ENCODE measurements at places on chromosomes 3 and 15.

DNA sequence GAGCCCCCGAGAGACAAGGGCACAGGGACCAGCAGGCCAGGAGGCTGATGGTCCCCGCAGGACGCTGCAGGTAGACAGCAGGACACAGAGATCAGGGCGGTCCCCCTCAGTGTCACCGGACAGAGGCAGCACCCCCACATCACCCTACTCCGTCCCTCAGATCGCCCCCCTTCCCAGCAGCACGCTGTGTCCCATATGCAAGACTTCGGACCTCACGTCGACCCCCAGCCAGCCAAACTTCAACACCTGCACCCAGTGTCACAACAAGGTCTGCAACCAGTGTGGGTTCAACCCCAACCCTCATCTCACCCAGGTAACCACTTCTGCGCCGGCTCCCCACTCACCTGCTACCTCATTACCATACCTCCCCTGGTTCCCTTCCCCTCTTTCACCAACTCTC, 49.1 kb upstream of the APEH start:
- no peak for DNase-seq

DNA sequence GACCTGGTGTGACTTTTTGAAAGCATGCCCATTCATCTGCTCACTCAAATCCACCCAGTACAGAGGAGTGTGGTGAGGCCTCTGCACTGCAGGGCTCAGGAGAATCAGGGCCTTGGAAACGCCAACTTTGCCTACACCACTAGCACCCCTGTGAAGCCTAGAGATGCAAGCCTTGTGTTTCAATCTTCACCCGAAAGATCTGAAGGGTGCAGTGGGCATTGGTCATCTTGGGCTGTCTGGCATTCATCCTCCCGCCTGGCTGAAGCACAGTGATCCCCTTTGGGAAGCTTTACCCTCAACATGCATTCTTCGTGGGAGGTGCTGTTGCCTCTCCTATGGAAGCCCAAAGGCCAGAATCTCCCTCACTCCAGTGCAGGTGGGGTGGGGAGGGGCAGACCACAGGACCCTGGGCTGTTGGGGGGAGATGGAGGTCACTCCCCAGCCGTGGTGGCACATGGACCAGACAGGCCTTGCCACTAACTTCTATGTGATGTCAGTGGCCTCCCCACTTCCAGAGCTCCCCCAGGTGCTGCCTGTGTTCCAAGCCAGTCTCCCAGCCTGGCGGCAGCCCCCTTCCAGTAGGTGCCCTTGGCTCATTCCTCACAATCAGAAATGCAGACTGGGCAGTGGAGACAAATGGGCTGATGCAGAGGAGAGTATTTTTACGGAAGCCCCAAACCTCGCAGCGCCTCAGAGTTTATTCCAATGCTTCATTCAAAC, 92.5 kb downstream of the ADAMTS17 start:
- no peak for DNase-seq

GRCh38 chr3:81470524-81471278, 290.7 kb downstream of the GBE1 start:
- no peak for DNase-seq

GRCh38 chr15:33934396-33934795, 33.9 kb upstream of the CHRM5 start:
- no peak for DNase-seq

- no peak for DNase-seq
Observed at GRCh38 chr3:45173776-45174175, 27.6 kb upstream of the CDCP1 start.

GRCh38 chr15:89197503-89197971, 23.8 kb downstream of the RLBP1 start:
- DNase-seq: peak; percentile 38

GRCh38 chr15:40296561-40297230, 11.0 kb downstream of the PLCB2 start:
- no peak for DNase-seq

DNA sequence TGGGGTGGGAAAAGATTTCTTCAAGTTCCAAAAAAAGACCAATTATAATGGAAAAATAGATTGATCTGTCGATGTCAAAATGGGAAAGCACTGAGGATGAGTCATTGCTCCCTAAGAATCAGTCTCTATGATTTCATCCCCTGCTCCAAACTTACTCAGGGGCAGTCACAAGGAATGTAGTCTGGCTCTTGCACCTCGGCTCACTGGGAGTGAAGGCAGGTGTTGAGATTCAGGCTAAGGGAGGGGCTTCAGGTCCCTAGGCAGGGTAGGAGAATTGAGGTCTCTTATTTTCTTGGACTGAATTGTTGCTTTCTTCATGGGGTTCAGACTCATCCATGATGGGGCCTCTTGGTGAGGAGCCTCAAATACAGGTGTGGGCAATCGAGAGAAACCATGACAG, 14.2 kb downstream of the ESYT3 start:
- DNase-seq: no peak

- no peak for DNase-seq
Observed at GRCh38 chr3:195102609-195103467, 168.1 kb downstream of the XXYLT1 start.

DNA sequence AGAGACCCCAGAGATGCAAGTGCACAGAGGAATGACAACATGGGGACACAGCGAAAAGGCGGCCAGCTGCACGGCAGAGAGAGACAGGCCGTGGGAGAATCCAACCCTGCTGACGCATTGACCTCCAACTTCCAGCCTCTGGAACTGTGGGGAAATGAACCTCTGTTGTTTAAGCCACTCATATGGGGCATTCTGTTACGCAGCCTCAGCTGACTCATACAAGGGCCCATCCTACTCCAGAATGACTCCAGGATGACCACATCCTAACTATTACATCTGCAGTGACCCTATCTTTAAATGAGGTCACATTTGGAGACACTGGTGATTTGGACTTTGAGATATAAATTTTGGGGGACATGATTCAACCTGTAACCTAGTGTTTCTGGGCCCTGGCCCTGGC, 44.0 kb downstream of the KLF15 start:
- no peak for DNase-seq

GRCh38 chr3:154886437-154886836, 193.7 kb upstream of the MME start:
- no peak for DNase-seq

DNA sequence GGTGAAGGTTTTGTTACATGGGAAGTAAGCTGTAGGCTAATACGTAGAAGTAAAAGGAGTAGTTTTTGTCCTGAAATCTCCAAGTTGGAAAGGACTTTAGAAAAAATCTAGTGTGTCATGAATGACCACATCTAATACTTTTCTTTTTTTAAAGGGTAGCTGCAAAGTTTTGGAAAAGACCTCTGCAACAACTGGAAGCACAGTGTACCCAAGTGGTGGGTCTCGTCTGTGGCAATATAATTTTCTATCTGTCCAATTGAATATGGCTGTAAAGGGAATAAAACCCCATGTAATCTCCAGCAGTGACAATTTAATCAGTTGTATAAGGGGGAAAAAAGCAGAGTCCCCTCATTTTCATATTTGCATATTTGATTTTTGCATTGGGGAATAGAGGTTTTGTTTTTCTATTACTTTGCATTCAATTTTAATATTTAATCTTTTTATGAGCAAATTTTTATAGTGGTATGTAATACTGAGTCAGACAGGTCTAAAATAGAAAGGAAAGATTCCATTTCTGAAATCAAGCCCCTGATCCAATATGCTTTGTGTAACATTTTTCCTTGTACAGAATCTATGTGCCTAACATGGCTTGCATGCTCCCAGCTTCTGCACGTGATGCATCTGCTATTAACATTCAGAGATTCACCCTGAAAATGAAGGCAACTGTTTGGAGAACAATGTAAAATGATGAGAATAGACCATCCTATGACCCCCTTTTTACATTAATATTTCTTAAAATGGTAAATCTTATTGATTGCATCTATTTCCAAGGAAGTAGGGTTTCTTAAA, 531.4 kb downstream of the ZIC1 start:
- DNase-seq: no peak

GRCh38 chr15:66287461-66288057, 5.8 kb upstream of the DIS3L start:
- DNase-seq: no peak

DNA sequence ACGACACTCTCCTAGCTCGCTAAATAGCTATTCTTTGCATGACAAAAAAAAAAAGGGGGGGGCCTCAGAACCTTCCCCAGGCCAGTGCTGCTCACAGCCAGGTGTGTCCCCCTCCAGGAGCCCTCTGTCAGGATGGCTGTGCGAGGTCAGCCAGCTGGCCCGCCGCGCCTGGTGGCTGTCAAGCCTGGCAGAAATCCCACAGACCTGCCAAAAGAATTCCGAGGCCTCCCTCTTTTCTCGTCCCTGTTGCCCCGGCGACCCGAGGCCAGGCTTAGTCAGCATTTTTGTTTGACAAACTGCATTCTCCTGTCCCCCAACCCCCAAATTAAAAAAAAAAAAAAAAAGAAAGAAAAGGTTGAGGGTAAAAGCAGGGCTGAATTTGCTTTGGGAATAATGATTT, 61.9 kb downstream of the TM4SF4 start:
- DNase-seq: no peak

DNA sequence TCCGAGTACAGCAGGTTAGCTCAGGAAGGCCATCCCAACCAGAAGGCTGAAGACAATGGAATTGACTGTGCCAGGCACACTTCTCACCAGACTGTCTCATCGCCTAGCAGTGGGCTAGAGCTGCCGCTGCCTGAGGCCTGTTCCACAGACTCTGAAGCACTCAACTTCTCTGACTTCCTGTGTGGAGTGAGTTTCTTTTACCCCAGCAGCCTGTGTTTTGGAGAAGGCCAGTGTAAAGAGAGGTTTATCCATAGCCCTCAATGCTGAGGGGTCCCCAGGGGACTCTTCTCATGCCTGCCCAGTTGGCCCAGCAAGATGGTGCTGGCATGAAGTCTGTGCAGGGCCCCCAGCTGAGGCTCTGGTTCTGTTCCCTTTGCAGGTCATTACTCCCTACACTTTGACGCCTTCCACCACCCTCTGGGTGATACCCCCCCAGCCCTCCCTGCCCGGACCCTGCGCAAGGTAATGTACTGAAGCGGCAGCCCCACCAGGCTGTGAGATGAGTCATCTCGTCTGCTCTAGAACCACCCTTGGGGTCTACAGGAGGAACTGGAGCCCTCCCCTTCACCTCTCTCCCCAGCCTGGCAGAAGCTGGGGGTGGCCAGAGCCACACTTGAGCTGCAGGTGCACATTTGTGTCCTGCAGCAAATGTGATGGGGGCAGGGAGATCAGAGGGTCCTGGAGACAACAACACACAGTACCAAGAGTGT, 5.2 kb upstream of the MANF start:
- DNase-seq: no peak

GRCh38 chr3:194091141-194091540, 44.8 kb upstream of the HES1 start:
- no peak for DNase-seq

GRCh38 chr15:83930392-83931212, 276.7 kb downstream of the ADAMTSL3 start:
- DNase-seq: no peak

- DNase-seq: peak; percentile 11
Observed at GRCh38 chr3:14598143-14598569, 53.4 kb upstream of the CCDC174 start.

DNA sequence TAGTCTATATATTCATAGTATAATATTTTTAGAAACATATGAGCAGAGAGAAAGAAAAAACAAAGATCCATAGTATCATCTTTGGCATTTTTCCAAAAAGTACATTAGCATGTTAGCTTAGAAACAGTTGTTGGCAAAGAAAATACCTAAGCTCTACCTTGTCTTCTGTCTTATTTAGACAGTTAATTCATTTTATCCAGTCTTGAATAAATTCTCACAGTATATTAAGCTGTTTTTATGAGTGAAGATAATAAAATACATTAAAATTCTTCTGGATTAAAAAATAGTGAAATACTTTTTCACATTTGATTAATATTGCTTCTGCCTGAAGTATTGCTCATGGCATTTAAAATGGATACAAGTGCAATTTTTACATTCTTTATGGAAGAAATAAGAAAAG, 145.2 kb downstream of the ZIC1 start:
- DNase-seq: no peak

- no peak for DNase-seq
Observed at GRCh38 chr3:43752905-43753304, 62.2 kb downstream of the ABHD5 start.

GRCh38 chr15:40754883-40755811, at the start of gene RMDN3:
TSS of gene RMDN3 (minus strand) at chr15:40755254. CDS start at chr15:40754783, 471 bp downstream.
- peak; percentile 84 for DNase-seq

DNA sequence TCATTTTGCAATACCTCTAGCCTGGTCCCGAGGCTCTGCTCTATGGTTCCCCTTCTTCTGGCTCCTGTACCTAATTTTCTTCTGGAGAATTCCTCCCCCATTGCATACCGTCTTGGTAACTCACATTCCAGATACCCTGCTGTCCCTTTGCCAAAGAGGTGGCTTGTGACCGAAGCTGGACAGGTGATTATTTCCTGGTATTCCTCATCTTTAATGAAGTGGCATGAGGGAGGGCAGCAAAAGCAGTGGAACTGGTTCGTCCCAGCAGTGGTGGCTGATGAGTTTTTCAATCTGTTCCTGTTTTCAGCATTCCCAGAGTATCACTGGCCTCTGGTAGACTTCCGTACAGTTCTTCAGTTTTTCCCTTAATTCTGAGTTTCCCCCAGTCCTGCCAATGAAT, 186.2 kb upstream of the CADPS start:
- DNase-seq: no peak
